ENCODE measurements at places on chromosomes 1 and 21. TPM values are rescaled to one million over a fixed set of nuclear protein-coding genes. Genes with fewer than 3 reads are reported as not detected.

The CEP350 gene
- total RNA-seq, result 63.7 TPM

DNA sequence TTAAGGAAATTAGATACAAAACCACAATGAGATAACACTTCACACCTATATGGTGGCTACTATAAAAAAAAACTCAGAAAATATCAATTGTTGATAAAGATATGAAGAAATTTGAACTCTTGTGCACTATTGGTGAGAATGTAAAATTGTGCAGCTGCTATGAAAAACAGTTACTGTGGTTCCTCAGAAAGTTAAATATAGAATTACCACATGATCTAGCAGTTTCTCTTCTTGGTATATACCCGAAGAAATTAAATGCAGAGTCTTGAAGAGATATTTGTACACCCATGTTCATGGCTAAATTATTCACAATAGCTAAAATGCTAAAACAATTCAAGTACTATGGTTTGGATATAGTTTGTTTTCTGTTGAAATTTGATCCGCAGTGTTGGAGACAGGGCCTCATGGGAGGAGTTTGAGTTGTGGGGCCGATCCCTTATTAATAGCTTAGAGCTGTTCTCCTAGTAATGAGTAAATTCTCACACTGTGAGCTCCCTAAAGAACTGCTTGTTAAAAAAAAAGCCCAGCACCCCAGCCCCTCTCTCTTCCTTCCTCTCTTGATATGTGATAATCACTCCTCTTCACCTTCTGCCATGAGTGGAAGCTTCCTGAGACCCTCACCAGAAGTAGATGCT, 1412.1 kb downstream of the PLA2G4A start:
- no peaks in the 10 kb centered on the region for H3K27me3 ChIP-seq
- no peaks in the 10 kb centered on the region for H3K36me3 ChIP-seq
- H3K4me3 ChIP-seq, result no peak overlapping the region
- no peak for DNase-seq
- H3K27ac ChIP-seq, result no peak overlapping the region
- no peaks in the 10 kb centered on the region for H3K4me1 ChIP-seq

DNA sequence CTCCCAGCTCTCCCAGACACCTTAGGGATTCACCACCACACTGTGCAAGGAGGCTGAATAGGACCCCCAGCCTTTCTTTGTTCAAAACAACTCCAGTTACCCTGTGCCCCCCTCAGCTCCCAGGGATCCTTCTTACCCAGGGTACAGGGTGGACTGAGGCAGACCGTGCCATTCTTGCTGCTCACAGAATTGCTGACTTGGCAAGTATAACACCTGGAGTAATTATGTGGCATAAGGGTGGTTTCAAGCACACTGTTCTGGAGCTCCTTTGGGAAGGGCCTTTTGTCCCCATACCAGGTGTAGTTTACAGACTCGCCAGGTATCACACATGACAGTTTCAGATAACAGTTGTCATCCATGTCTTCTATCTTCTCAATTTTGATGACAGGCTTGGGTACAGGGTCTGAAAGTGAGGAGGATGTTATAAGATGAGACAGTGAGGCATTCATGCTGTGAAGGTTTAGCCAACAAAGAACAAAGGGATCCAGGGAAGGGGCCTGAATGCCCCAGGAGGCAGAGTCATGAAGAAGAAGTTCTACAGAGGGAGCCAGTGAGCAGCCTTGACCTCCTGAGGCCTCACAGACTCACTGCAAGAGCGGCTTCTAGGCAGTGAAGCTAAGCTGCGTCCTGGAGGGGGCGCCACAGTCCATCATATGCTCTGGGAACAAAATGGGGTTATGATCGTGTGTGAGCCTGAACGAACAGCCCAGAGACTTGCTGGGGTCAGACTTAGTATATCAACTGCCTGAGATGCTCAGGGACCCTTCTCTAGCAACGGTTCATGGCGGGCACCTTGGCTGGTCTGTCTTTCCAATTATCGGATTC, 30.3 kb downstream of the CD48 start:
- H3K27ac ChIP-seq, result peak overlapping the region; percentile 98
- H3K36me3 ChIP-seq, result peaks cover 48% of the 10 kb centered on the region
- peaks cover 79% of the 10 kb centered on the region for H3K4me1 ChIP-seq

DNA sequence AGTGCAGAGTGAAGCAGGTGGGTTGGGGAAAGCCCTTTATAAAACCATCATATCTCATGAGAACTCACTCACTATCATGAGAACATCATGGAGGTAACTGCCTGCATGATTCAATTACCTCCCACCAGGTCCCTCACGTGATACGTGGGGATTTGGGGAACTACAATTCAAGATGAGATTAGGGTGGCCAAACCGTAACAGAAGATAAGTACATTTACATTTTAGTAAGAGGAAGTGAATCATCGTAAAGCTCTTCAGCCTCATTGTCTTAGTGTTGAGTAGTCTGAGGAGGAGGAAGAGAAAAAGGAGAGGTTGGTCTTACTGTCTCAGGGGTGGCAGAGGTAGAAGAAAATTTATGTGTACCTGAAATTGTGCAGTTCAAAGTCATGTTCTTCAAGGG, 1053.4 kb upstream of the ADGRL4 start:
- H3K4me1 ChIP-seq, result no peaks in the 10 kb centered on the region
- H3K36me3 ChIP-seq, result no peaks in the 10 kb centered on the region
- H3K27me3 ChIP-seq, result no peaks in the 10 kb centered on the region

DNA sequence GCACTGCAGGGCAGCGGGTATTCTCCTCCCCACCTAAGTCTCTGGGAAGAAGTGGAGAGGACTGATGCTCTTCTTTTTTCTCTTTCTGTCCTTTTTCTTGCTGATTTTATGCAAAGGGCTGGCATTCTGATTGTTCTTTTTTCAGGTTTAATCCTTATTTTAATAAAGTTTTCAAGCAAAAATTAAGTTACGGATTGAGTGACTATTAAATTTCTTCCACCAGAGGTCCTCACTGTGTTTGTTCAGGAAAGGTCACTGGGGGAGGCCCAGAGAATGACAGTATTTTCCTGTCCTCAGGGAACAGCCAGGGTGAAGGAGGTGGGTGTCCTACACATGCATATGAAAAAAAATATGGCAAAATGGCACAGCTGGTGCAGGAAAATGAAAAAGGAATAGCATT, 4.4 kb upstream of the ELF3 start:
- no peaks in the 10 kb centered on the region for H3K27me3 ChIP-seq
- DNase-seq, result no peak

DNA sequence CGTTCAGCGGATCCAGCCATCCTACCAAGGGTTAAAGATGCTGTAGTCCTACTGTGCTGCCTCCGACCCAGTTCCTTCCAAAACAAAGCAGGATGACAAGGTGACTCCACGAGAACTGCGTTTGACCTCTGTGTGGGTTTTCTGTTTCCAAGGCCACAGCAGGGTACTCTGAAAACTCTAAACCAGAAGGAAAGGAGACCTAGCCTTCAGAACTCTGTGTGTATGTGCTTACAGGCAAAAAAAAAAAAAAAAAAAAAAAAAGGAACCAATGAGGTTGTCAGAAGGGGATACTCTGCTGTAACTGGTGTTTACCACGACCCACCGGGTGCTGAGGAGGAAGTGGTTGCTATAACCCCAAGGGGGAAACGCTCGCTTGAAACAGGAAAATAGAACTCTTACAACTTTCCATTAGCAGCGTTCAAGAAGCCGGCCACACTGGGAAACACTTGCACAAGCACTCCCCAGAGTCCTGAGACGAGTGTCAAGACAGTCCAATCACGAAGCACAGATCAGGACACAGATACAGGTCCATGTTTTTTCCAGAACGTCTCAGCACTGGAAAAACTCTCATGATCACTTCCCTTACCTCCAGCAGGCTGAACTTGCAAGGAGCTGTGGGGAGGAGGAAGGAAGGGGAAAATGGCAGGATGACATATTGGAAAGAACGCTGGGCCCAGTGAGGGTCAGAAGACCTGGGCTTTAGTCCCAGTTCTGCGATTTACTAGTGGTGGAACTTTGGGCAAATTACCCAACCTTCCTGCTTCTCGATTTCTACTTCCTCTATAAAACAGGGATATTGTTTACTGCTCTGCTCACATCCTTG, 64.0 kb downstream of the ITPKB start:
- peak; percentile 79 for DNase-seq
- H3K4me1 ChIP-seq, result peaks cover 97% of the 10 kb centered on the region
- peaks cover 24% of the 10 kb centered on the region for H3K36me3 ChIP-seq
- H3K27ac ChIP-seq, result peak overlapping the region; percentile 86
- H3K4me3 ChIP-seq, result peak overlapping the region; percentile 81
